ENCODE measurements at places on chromosomes 5 and 9.

GRCh38 chr9:109806506-109807115, 26.6 kb downstream of the PALM2AKAP2 start:
- DNase-seq = no peak

DNA sequence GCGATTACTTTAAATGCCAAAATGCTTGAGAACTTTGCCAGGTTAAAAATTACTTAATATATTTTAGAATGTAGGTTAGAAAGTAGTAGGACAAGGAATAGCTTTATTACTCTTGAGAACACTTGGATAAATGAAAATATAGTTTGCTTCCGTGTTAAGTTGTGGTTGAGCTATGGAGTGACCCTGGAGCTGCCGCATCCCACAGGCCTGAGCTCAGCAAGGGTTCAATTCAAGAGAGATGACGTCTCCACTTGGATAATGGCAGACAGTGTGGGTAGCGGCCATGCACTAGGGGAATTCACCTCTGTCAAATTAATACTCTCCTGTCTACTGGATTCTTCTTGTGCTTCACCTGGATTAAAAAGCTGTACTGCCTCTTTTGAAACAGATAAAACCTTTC, 105.0 kb downstream of the GAPVD1 start:
- DNase-seq = no peak

- no peak for DNase-seq
Observed at GRCh38 chr9:20728493-20729220, 44.6 kb downstream of the FOCAD start.

- no peak for DNase-seq
Observed at GRCh38 chr5:33827885-33828284, 63.9 kb downstream of the ADAMTS12 start.

DNA sequence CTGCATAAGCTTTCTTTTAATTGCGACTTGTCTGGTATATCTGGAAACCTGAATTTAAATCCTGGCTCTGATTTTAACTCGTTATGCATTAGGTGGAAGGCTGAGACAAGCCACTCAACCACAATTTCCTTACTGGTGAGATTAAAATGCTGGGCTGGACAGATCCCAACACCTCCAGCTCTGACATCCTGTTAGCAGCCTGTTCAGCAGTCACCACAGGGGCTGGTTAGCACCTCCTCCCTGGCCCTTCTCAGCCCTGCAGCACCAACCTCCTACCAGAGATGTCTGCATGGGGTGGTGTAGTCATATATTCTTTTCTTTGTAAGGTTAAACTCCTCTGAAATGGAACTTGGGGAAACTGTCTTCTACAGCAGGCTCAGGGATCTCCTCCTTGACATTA, 156.5 kb upstream of the NFIL3 start:
- no peak for DNase-seq
